GM20000 (cell line): ENCODE measurements at places on chromosomes 12 and 14.

DNA sequence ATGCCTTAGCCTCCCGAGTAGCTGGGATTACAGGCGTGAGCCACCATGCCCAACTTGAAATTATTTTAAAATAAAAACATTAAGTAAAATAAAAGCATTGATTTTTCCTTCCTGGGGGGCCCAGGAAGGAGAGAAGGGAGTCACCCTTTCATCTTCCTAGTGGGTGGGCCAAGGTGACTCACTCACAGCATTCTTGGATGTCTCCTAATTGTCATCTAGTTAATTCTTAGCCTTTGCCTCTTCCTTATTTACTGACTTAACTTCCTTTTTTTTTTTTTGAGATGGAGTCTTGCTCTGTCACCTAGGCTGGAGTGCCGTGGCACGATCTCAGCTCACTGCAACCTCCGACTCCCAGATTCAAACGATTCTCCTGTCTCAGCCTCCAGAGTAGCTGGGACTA lies 29.2 kb downstream of the TMEM120B start:
- no peak for DNase-seq

GRCh38 chr14:33780035-33780434 lies 170.8 kb downstream of the EGLN3 start:
- DNase-seq: no peak

GRCh38 chr12:30845676-30846075 lies 80.9 kb upstream of the TSPAN11 start:
- no peak for DNase-seq

DNA sequence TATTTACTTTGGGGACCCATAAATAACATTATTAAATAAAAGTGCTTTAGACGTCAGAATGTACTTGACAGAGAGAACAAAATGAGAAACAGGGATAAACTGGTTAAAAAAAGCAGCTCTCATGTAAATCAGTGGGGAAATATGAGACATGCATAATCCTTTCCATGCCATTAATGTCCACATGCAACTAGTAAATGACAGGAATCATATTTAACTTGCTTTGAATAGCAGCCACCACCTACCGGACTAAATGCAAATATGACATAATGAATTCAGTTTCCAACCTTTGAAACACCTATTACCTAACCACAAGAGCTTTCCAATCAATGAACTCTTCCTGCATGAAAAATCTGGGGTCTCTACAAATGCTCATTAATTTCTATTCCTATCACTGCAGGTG lies 19.6 kb downstream of the FGD6 start:
- DNase-seq: no peak

DNA sequence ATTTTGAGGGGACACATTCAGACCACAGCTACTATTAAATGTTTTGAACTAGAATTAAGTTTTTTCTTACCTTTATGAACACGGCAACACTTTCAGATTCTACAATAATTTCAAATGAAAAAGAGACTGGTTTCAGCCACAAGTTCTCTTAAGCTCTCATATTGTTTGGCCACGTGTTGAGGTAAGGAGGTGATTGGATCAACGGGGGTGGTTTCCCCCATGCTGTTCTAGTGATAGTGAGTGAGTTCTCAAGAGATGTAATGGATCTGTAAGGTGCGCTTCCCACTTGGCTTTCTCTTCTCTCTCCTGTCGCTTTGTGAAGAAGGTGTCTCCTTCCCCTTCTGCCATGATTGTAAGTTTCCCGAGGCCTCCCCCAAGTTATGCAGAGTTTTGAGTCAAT lies 48.9 kb upstream of the DYRK2 start:
- DNase-seq: no peak

DNA sequence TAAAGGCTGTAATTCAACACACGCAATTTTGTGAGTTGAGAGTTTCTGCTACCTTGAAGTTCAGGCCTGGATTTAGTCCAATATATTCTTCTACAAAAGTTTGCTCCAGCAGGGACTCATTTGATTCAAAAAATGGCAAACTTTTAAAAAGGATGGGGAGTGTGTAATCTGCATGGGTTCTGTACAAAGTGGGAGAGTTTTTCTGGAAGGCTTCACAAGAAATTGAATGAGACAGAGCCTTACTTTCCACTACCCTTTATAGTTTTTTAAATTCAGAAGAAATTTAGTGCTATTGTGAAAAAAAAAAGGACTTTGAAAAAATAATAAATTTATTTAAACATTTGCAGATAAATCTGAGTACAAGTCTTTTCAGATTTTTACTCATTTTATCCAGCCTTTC lies 116.9 kb downstream of the METTL25 start:
- DNase-seq: no peak

DNA sequence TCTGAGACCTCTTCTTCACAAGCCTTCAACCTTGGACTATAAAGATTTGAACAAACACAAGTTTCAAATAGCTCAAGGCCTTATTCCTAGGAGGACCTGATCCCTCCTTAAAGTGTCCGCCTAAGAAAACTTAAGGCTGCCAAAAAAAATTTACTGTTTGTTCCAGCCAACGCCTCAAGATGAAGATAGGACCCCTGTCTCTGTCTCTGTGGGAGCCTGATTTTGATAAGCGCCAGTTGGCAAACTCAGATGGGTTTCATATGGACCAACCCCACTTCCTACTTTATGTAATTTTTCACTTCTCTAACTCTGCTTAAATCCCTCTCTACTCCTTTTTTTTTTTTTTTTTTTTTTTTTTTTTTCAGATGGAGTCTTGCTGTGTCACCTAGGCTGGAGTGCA lies 11.0 kb downstream of the FKBP3 start:
- no peak for DNase-seq

GRCh38 chr12:103197725-103198388 lies 240.4 kb downstream of the ASCL1 start:
- DNase-seq: no peak

DNA sequence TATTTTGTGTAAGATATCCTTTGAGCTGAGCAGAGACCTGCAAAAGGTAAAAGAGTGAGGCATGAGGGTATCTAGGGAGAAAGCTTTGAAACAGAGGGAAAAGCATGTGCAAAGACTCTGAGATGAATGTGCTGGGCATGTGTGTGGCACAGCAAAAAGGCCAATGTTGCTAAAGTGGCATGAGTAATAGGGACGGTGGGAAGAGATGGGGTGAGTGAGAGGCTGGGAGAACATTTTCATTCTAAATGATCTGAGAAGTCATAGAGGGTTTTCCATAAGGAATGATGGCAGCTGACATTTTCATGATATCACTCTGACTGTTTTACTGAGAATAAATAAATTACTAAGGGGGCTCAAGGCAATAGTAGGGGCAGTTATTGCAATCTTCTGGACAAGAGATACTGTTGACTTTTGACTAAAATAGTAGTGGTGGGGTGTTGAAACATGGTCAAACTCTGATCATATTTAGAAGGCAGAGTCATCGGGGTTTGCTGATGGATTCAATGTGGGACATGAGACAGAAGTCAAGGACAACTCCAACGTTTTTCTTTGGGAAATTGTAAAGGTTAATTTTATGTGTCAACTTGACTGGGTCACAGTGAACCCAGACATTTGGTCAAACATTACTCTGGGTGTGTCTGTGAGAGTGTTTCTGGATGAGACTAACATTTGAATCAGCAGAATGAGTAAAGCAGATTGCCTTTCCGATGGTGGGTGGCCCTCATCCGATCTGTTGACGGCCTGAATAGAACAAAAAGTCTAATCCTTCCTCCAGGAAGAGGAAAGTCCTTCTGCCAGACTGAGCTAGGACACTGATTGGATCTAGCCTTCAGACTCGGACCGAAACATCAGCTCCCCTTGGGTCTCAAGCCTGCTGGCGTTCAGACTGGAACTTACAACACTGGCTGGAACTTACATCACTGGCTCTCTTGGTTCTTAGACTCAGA lies 193.9 kb upstream of the PLXNC1 start:
- DNase-seq: no peak
